Naive thymus-derived CD8-positive, alpha-beta T cell (primary cell): ENCODE measurements at places on chromosomes 5 and 9.

DNA sequence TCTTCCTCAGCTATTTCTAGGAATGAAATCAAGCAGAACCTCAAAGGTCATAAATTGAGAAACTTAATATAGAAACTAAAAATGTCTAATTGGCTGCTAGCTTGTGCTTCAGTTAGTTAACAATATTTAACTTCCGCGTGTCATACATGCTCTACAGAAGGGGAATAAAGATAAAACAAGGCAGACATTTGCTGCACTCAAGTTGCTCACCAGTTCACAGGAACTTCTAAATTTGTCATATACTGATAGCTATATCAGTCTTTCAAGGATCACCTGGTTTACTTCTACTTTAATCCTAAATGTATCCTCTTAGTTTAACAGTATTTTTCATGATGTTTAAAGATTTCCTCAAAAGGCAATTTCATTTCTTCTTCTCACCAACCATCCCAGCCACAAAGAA lies 8.4 kb downstream of the CCNH start:
- no peaks in the 10 kb centered on the region for H3K27me3 ChIP-seq
- H3K4me1 ChIP-seq: peaks cover 51% of the 10 kb centered on the region
- peak overlapping the region; percentile 9 for H3K27ac ChIP-seq
- H3K36me3 ChIP-seq: peaks cover 93% of the 10 kb centered on the region
- no peak for DNase-seq

DNA sequence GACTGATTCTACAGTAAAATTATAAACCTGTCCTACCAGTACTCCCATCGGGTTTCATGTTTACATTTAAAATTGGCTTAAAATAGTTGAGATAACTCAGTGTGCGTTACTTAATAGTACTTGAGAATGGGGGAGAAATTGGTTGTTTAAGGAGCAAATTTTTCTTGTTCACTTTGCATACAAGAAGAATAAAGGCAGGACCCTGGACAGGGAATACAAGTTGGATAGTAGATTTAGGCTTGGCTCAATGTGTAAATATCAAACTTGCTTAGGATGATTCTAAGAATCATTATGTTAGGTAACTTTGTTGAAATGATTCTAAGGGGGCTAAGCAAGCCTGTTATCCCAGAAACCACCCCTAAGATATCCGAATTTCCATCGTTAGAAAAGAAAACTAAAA lies 448.4 kb upstream of the TLE4 start:
- no peaks in the 10 kb centered on the region for H3K36me3 ChIP-seq
- H3K4me3 ChIP-seq: no peak overlapping the region
- no peak for DNase-seq
- no peak overlapping the region for H3K27ac ChIP-seq

- no peaks in the 10 kb centered on the region for H3K36me3 ChIP-seq
- H3K27ac ChIP-seq: no peak overlapping the region
- DNase-seq: no peak
- no peak overlapping the region for H3K4me3 ChIP-seq
- peaks cover 5% of the 10 kb centered on the region for H3K27me3 ChIP-seq
- peaks cover 6% of the 10 kb centered on the region for H3K4me1 ChIP-seq
Observed at GRCh38 chr9:105884416-105884815, 190.1 kb downstream of the TMEM38B start.

GRCh38 chr9:34566972-34567371 lies 22.6 kb downstream of the CNTFR start:
- no peaks in the 10 kb centered on the region for H3K4me1 ChIP-seq
- DNase-seq: no peak
- no peaks in the 10 kb centered on the region for H3K36me3 ChIP-seq
- no peak overlapping the region for H3K4me3 ChIP-seq
- H3K27ac ChIP-seq: no peak overlapping the region

- no peaks in the 10 kb centered on the region for H3K36me3 ChIP-seq
- H3K4me1 ChIP-seq: no peaks in the 10 kb centered on the region
- DNase-seq: no peak
- no peak overlapping the region for H3K4me3 ChIP-seq
- no peak overlapping the region for H3K27ac ChIP-seq
Observed at GRCh38 chr9:21657966-21658667, 144.3 kb upstream of the MTAP start.

DNA sequence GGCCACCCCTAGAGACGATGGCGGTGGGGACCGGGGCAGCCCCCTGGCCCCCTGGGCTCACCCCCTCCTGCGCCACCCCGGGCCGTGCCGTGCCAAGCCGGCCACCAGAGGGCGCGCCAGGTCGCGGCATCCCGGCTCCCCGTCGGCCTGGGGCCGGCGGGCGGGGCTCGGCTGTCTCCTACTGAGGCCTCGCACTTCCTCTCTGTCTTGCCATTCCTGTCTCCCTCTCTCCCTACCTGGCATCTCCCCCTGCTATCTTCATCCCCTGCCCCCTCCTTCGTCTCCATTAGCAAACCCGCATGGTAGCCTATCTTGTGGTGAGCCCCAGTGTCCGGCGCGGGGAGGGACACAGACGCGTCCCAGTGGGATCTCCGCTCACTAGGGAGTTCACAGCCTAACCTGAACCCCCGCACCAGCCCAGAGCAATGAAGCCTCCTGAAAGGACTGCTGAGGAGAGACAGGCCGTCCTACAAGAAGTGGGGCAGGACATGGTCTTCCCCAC lies 29.8 kb upstream of the FABP6 start:
- peak; percentile 68 for DNase-seq
- H3K4me3 ChIP-seq: peak overlapping the region; percentile 72
- H3K36me3 ChIP-seq: no peaks in the 10 kb centered on the region

DNA sequence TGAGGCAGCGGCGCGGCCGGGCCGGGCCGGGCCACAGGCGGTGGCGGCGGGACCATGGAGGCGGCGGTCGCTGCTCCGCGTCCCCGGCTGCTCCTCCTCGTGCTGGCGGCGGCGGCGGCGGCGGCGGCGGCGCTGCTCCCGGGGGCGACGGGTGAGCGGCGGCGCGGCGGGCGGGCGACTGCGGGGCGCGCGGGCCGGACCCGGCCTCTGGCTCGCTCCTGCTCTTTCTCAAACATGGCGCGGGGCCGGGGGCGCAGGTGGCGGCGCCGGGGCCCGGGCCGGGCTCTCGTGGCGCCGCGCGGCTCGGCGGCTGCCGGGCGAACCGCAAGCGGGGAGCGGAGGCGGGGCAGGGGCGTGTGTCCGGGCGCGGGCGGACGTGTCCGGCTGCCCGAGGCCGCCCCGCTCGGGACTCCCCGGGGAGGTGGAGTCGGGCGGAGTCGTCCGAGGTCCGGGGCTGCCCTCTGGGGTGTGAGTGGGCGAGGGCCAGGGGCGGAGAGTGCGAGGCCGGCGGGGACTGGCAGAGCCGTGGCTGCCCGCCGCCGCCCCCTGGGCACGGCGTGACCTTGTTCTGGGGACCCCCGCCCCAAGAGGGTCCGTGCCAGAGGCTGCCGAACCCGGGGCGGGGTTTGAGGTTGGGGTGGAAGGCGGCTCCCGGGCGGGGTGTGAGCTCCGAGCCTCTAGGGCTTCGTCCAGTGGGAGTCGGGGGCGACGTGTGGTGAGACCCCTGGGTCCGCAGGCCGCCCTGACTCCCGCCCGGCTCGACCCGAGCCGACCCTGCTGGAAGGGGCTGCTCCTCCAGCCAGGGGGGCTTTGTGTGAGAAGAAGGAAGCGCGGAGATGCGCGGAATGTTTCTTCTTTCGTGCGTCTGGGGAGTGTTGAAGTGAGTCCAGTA lies 485 bp downstream of the TGFBR1 start:
- no peaks in the 10 kb centered on the region for H3K36me3 ChIP-seq
- H3K27ac ChIP-seq: peak overlapping the region; percentile 91
- H3K4me3 ChIP-seq: peak overlapping the region; percentile 74
- DNase-seq: peak; percentile 45

GRCh38 chr9:106637486-106637885 lies 225.5 kb upstream of the ZNF462 start:
- no peaks in the 10 kb centered on the region for H3K36me3 ChIP-seq
- no peak for DNase-seq
- no peak overlapping the region for H3K4me3 ChIP-seq
- H3K27me3 ChIP-seq: no peaks in the 10 kb centered on the region

- no peak for DNase-seq
- H3K27ac ChIP-seq: no peak overlapping the region
- H3K27me3 ChIP-seq: peaks cover 4% of the 10 kb centered on the region
- no peaks in the 10 kb centered on the region for H3K36me3 ChIP-seq
Observed at GRCh38 chr9:107361816-107362215, 78.7 kb downstream of the RAD23B start.

GRCh38 chr5:40623480-40624420 lies 56.0 kb upstream of the PTGER4 start:
- H3K36me3 ChIP-seq: no peaks in the 10 kb centered on the region
- peaks cover 42% of the 10 kb centered on the region for H3K4me1 ChIP-seq
- no peak for DNase-seq
- peak overlapping the region; percentile 75 for H3K4me3 ChIP-seq
- no peaks in the 10 kb centered on the region for H3K27me3 ChIP-seq

GRCh38 chr5:132962429-132963021 lies 909 bp downstream of the AFF4 start:
- H3K4me1 ChIP-seq: peaks cover 48% of the 10 kb centered on the region
- H3K27ac ChIP-seq: peak overlapping the region; percentile 99
- H3K36me3 ChIP-seq: peaks cover 20% of the 10 kb centered on the region
- H3K4me3 ChIP-seq: peak overlapping the region; percentile 95
- H3K27me3 ChIP-seq: no peaks in the 10 kb centered on the region

DNA sequence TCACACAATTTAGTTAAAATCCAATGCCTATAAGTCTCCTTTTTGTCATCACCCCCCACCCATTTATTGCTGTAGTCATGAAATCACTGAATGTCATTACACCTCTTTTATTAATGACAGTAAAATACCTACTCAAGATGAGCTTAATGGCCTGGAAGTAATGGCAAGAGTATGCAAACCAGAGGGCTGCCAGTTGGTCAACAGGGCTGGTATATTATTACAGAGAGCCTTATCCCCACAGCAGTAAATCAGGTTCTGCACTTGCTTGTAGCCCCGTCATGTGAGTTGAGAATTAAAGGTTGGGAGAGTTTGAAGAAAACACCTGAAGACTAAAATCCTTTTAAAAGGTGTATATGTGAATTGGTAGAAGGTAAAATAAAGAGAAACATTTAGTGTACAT lies 372.4 kb downstream of the MAT2B start:
- no peaks in the 10 kb centered on the region for H3K4me1 ChIP-seq
- no peaks in the 10 kb centered on the region for H3K36me3 ChIP-seq
- no peak for DNase-seq
- no peaks in the 10 kb centered on the region for H3K27me3 ChIP-seq

GRCh38 chr9:124248066-124248465 lies 9.7 kb upstream of the NEK6 start:
- H3K27me3 ChIP-seq: no peaks in the 10 kb centered on the region
- H3K27ac ChIP-seq: no peak overlapping the region
- no peaks in the 10 kb centered on the region for H3K36me3 ChIP-seq
- peaks cover 1% of the 10 kb centered on the region for H3K4me1 ChIP-seq
- no peak overlapping the region for H3K4me3 ChIP-seq

DNA sequence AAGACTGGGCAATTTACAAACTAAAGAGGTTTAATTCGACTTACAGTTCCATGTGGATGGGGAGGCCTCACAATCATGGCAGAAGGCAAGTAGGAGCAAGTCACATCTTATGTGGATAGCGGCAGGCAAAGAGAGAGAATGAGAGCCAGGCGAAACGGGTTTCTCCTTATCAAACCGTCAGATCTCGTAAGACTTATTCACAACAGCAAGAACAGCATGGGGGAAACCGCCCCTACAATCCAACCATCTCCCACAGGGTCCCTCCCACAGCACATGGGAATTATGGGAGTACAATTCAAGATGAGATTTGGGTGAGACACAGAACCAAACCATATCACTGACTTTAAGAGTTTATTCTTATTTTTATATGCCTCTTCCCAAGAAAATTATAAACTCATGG lies 60.3 kb downstream of the RFK start:
- no peak overlapping the region for H3K27ac ChIP-seq
- no peaks in the 10 kb centered on the region for H3K4me1 ChIP-seq
- H3K36me3 ChIP-seq: no peaks in the 10 kb centered on the region
- H3K27me3 ChIP-seq: peaks cover 13% of the 10 kb centered on the region

DNA sequence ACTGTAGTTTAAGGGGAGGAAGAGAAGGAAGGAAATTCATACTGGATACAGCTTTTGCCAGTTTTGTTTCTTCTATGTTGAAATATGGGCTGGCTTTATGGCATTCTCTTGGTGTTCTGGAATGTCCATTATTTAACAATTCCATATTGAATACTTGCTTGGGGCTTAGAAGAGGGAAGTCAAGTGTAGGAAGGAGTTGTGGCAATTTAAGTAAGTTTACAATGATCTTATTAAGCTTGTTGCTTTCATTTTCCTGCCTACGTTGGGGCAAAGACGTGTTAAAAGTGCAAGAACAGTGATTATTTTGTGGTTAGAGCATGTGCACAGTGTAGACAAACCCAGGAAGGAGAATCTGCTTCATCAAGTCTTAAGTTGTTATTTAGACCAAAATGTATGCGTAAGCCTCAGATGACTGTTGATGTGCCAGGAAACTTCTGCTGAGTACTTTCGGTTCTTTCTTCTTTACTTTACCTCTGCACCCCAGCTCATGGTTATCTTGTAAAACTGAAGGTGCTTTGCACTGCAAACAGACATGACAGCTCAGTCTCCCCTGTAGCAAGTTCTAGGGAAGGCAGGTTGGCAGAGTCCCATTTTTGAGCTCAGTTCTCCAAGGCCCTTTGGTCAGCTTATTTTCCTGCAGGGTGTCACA lies 75.8 kb downstream of the F2RL2 start:
- peak overlapping the region; percentile 88 for H3K27ac ChIP-seq
- DNase-seq: peak; percentile 66

- H3K4me1 ChIP-seq: peaks cover 34% of the 10 kb centered on the region
- H3K4me3 ChIP-seq: no peak overlapping the region
- DNase-seq: no peak
- peaks cover 51% of the 10 kb centered on the region for H3K36me3 ChIP-seq
- H3K27ac ChIP-seq: no peak overlapping the region
- no peaks in the 10 kb centered on the region for H3K27me3 ChIP-seq
Observed at GRCh38 chr5:132566657-132567056, 9.9 kb downstream of the RAD50 start.

- H3K27me3 ChIP-seq: no peaks in the 10 kb centered on the region
- H3K27ac ChIP-seq: no peak overlapping the region
- DNase-seq: no peak
- no peak overlapping the region for H3K4me3 ChIP-seq
Observed at GRCh38 chr5:147733075-147733474, 49.5 kb downstream of the JAKMIP2 start.

GRCh38 chr9:131636593-131636992 lies 91.3 kb downstream of the PRRT1B start:
- H3K27ac ChIP-seq: peak overlapping the region; percentile 85
- peaks cover 25% of the 10 kb centered on the region for H3K4me1 ChIP-seq
- no peaks in the 10 kb centered on the region for H3K27me3 ChIP-seq
- H3K4me3 ChIP-seq: no peak overlapping the region
- no peaks in the 10 kb centered on the region for H3K36me3 ChIP-seq
- no peak for DNase-seq

- H3K27ac ChIP-seq: no peak overlapping the region
- no peak for DNase-seq
- H3K4me3 ChIP-seq: no peak overlapping the region
- no peaks in the 10 kb centered on the region for H3K27me3 ChIP-seq
- H3K4me1 ChIP-seq: no peaks in the 10 kb centered on the region
- no peaks in the 10 kb centered on the region for H3K36me3 ChIP-seq
Observed at GRCh38 chr9:105539452-105539851, 18.5 kb upstream of the FKTN start.
